ENCODE measurements at places on chromosomes 6 and 20. TPM values are rescaled to one million over a fixed set of nuclear protein-coding genes. Genes with fewer than 3 reads are reported as not detected.

GRCh38 chr20:15146948-15147347 is 809.5 kb upstream of the FLRT3 start:
- no peak for DNase-seq
- H3K27ac ChIP-seq: no peak overlapping the region
- no peaks in the 10 kb centered on the region for H3K36me3 ChIP-seq

DNA sequence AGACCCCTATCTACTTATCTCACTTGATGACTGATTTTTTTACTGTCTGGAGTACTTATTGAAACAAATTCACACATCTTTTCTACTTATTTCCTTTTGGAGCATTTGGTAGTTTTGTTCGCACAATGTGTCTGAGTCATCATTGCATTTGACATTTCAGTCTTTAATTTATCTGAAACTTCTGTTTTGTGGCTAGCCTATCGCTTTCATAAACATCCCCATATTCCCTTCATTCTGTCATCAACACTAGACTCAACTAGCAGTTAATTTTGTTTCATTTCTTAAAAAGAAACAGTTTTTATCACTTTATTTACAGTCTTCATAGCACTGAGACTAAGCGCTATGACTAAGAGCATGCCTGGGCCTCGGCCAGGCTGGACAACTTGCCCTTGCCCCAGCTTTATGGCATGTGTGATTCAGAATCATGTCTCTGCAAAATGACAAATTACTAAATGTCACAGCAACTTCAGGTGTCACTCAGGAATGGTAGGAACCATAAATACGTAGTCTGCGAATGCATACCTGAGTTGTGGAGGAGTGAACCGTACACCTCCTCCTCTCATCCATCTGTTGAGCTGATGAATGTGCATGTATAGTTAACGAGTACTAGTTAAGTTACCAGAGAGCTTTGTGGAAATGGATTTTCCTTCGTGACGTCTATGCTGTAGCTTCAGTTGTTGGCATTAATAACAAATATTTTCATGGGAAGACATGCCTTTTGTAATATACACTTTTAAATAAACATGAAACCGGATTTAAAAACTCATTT is 16.2 kb downstream of the L3MBTL3 start:
- H3K36me3 ChIP-seq: peaks cover 9% of the 10 kb centered on the region
- H3K4me1 ChIP-seq: peaks cover 3% of the 10 kb centered on the region
- no peak for DNase-seq
- H3K27me3 ChIP-seq: no peaks in the 10 kb centered on the region

DNA sequence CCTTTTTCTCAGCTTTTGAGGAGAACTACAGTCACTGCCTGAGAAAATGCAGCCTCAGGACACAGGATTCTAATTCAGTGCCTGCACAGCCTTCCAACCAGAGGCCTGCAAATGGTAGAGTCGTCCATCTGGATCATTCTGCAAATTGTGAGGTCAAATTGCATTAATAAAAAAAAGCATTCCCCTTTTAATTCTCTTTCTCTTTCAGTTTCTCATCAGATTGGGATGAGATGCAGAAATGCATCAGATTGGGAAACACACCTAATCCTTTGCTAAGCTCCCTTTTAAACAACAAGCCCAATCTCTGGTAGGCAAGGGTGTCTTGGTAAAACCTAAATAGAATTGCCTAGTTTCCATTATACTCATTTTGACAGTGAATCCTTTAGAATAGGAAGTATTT is 838.8 kb downstream of the MAFB start:
- H3K36me3 ChIP-seq: no peaks in the 10 kb centered on the region
- DNase-seq: no peak
- no peaks in the 10 kb centered on the region for H3K4me1 ChIP-seq
- no peaks in the 10 kb centered on the region for H3K27me3 ChIP-seq
- no peak overlapping the region for H3K27ac ChIP-seq

DNA sequence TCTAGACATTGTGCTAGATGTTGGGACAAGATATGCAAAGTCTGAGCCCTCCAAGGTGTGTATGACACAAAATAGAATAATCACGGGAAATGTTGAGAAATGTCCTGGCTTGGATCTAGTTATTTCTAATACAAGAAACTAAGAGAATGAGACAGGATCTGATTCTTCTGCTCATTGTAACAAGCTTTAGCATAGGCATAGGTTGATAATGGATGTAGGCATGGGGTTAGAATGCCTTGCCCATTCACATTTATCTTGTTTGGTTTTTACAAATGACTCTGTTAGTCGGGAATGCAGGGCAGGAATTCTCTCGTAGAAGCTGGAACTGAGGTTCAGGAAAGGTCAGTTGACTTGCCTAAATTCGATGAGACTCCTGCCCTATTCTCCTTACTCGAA is 1.5 kb upstream of the SLC26A8 start:
- H3K4me1 ChIP-seq: peaks cover 11% of the 10 kb centered on the region
- no peaks in the 10 kb centered on the region for H3K36me3 ChIP-seq
- no peak for DNase-seq
- no peak overlapping the region for H3K27ac ChIP-seq
- peaks cover 4% of the 10 kb centered on the region for H3K27me3 ChIP-seq
- no peak overlapping the region for H3K4me3 ChIP-seq

DNA sequence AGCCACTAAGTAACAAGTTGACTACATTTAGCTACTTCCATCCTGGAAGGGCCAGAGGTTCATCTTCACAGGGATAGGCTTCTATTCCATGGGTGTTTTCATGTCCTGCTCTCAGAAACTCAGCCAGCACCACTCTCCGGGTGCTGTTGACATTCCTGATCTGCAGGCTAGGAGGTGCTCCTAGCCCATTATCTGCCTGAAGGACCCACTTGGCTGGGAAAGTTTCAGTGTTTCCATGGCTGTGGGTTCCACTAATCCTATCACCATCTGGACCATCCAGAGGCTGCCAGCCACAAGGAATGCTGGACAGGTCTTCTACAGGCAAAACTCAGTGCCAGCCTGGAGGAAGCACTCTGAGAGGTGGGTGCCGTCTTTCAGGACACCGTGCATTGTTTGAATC is 45.2 kb downstream of the HLA-G start:
- no peaks in the 10 kb centered on the region for H3K36me3 ChIP-seq
- no peak overlapping the region for H3K27ac ChIP-seq
- H3K4me1 ChIP-seq: no peaks in the 10 kb centered on the region
- H3K27me3 ChIP-seq: peaks cover 3% of the 10 kb centered on the region

DNA sequence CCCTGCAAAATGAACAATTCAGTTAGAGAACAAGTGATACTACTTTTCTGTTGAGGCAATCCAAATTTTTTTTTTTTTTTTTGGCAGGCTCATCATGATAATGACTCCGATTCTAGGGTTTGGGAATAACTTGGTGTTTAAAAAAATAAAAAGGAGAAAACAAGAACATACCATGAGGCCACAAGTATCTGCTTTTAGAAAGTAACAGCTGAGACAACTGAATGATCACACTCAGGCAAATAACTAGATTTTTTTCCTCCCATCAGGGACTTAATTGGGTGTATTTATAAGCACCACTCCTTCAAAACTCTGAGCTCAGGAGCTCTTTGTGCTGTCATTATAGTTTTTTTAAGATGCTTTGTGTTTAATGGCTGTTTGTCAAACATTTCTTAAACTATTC is 29.6 kb downstream of the PAK5 start:
- H3K27me3 ChIP-seq: no peaks in the 10 kb centered on the region
- DNase-seq: no peak
- no peaks in the 10 kb centered on the region for H3K36me3 ChIP-seq
- no peaks in the 10 kb centered on the region for H3K4me1 ChIP-seq

- H3K27ac ChIP-seq: no peak overlapping the region
- no peak for DNase-seq
Observed at GRCh38 chr20:45913116-45913515, 1.2 kb upstream of the PLTP start.

GRCh38 chr6:71420693-71421328 is 132.2 kb downstream of the OGFRL1 start:
- H3K36me3 ChIP-seq: no peaks in the 10 kb centered on the region
- peaks cover 7% of the 10 kb centered on the region for H3K4me1 ChIP-seq
- peaks cover 31% of the 10 kb centered on the region for H3K27me3 ChIP-seq
- no peak overlapping the region for H3K27ac ChIP-seq
- peak overlapping the region; percentile 13 for H3K4me3 ChIP-seq

ADTRP gene
- 1.1 TPM for total RNA-seq

TMX4 gene
- total RNA-seq: 97.9 TPM

TMEM170B gene
- total RNA-seq: 3.6 TPM
